ENCODE measurements at places on chromosomes 2 and 18.

DNA sequence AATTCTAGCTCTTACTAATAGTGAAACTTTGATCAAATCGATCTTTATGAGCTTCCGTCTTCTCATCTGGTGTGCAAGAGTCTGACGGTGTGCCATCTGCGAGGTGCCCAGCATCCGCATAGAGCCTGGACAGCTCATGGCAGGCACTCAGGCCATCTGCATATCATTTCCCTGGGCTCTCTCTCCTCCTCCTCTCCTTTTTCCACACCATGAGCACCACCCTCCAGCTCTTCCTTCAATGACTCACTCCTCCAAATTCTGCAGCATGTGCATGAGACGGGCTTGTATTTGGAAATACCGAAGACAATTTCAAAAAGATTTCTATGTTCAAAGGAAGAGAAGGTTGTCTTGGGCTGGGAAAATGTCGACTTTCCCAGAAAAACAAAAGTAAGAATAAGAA lies 161.1 kb downstream of the CCBE1 start:
- no peak for DNase-seq

DNA sequence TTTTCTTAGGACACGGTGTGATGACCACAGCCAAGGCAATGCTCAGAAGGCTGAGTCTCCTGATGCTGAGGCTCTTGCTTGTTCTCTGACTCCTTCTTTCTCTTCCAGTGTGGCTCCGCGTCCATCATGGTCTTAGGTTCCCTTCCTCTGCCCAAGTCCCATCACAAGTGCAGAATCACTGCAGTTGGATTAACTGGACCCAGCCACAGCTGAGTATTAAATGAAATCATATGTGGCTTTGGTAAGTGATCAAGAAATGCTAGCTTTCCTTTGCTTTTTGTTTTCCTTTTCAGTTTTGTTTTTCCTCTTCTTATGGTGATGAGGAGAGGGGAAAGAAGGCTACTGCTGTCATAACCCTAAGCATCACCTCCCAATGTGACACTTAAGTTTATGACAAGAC lies 375.8 kb downstream of the INSIG2 start:
- no peak for DNase-seq

- DNase-seq, result no peak
Measured at GRCh38 chr2:59277671-59278070, 1036.5 kb upstream of the FANCL start.

- DNase-seq, result no peak
Measured at GRCh38 chr2:204024503-204024902, 87.9 kb downstream of the ICOS start.

DNA sequence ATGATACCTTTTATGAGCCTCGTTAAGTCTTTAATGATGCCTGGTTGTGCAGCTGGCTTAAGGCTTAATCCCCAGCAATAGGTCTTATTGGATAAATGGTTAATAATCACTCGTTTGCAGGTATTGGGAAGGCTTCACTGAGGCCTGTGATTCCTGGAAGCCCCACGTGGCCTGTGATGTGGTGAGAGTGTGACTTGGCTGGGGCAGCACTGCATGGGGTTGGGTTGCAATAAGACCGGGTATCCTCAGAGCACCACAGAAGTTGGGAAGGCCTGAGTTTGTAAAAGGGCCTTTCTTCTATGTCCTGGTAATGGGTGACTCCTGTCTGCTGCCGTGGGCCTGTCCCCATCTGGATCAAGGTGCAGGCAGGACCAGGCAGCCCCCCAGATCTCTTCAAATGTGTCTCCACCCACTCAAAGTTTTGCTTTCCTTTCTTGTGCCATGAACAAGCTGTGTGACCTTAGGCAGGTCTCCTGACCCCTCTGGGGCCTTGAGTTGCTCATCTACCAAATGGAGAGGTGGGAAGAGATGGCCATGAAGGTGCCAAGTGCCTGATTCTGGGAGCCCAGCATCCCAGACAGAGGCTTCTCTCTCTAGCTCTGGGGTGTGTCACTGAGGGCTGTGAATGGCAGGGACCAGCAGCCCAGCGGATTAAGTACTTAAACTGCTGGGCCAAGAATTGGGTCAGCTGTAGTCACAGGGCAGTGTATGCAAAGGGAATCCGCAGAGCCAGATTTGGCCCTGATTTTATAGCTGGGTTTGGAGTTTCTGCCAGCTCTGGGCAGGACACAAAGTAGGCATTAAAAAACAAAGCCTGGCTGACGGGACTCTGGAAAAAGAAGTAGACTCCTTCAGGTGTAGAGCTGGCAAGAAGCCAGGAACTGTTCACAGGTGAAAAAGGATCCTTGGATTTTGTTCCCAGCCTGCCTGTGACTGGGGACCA lies 24.4 kb downstream of the LBH start:
- DNase-seq, result no peak

GRCh38 chr2:25324905-25325592 lies 16.7 kb downstream of the DNMT3A start:
- DNase-seq, result no peak

DNA sequence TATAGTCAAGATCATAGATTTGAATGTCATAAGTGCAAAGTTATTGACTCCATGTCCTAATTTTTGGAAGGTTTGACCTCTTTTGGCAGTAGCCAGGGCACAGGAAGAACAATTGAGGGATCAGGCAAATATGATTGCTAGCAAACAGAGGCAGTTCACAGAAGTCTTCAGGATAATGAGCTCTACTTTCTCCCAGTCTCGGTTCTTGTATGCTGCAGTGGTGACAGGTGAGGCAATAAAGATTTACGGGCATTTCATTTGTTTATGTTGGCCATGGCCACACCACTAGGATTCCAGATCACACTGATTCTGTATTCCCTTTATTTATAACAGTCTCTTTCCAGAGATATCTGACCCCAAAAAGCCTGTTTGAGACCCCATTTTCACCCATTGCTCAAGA lies 137.5 kb downstream of the UBR3 start:
- DNase-seq, result no peak

DNA sequence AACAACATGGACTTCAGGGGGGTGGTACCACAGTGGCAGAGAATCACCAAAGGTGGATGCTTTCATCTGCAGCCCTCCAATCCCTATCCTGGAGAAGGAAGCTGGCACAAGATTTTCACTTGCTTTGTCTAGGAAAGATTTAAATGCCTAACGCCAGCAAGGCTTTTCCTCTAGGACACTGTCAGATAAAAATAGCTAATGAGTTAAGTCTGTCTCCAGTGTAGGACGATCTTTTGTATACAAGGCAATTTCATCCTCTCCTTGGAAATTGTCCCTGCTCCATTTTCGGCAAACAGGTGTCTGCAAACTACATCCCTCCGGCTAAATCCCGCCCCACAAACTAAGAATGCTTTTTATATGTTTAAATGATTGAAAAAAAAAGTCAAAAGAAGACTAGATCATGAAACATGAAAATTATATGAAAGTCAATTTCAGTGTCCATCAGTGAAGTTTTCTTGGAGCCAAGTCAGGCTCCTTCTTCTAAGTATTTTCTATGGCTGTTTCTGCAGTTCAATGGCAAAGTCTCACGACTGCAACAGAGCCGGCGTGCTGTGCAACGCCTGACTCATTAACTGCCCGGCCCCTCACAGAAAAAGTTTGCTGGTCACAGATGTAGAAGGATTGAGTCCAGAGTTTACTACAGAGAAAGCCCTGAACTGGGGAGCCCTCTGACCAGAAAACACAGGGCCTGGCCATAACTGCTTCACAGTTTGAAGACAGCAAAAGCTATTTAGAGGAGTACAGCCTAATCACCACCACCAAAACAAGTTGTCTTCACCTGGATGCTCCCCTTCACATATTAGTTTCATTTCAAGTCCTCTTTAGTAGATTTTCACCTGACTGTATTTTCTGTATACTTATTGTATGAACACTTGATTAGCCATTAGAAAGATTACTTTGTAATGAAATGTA lies 52.3 kb downstream of the PIEZO2 start:
- DNase-seq, result no peak

- DNase-seq, result peak; percentile 26
Measured at GRCh38 chr2:69564604-69565003, 78.9 kb downstream of the AAK1 start.

DNA sequence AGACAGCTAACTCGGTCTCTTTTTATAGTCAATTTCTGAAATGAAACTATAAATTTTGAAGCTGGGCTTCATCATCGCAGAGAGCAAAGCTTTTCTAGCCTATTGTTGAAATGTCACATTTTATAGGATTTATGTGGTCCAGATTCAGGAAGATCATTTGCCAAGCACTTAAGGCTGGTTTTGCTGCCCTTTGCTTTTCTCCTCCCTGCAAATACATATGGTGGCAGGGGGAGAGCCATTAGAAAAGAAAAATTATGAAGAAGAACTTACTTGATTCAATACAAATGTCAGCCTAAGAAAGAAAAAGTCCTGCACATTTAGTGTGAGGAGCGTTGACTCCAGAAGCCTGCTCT lies 206.9 kb upstream of the NRP2 start:
- no peak for DNase-seq

All from natural killer cell (primary cell).